ENCODE measurements at places on chromosomes 6 and 20.
A peak's percentile ranks its signal among the peaks of the same experiment; 100 is the strongest.

GRCh38 chr6:83057705-83058321 lies 7.8 kb downstream of the UBE3D start:
- no peak for DNase-seq

DNA sequence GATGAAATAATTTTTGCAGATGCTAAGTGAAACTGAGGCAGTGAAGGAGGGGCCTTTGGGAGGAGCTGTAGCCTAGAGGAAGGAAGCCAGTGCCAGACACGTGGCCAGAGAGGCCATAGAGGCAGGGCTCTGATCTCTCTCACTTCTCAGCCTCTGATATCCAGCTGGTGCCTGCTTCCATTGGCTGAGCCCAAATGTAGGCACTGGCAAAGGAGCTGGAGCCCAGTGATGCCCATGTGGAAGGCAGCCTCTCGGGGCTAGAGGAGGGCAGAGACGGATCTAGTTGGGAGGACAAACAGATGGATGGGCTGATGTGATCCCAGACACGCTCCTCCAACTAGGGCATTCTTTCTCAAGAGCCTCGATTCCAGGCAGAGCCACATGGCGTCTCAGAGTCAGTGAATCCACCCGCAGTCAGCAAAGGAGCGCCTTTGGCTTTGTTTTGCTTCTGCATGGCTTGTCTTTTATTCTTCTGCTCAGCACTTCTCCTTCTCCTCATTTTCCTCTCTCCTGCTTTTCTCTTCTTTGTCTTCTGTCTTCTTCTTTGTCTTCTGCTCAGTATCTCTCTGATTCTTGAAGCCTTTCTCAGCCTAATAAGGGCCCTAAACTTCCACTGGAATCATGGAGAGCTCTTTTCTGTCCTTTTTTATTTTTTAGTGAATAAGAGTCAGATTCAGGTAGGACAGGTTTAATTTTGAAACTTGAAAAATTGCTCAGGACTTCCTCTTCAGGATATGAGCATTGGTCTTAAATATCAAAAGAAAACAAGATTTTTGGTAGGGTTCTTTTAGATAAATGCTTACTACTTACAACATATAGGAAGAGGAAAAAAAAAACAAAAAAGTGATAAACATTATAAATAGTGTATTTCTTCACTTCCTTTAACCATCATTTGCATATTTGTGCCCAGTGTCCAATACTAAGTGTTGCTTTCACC lies 41.8 kb downstream of the CYP24A1 start:
- no peak for DNase-seq

- DNase-seq = no peak
Measured at GRCh38 chr6:2688401-2689064, 62.2 kb downstream of the MYLK4 start.

- DNase-seq = no peak
Measured at GRCh38 chr20:36243726-36244125, 7.4 kb downstream of the AAR2 start.

DNA sequence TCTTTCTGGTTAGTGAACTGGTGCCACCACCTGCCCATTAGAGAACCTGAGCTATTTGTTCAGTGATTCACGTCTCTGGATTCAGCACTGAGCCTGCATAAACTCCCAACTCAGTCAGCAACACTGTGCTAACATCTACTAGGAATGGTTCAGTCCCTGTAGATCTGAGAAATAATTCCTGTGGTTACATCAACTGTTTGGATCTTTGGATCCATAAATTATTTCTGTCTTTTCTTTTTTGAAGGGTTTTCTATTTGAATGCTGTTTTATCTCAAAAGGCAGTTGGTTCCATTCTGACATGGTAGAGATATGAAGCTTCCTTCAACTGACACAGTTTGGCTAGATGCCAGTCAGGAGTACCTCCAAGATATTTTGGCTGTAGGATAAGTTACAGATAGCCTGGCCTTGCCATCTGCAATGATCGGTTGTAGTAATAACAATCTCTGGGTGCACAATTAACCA lies 125.9 kb downstream of the TRMT11 start:
- DNase-seq = no peak

DNA sequence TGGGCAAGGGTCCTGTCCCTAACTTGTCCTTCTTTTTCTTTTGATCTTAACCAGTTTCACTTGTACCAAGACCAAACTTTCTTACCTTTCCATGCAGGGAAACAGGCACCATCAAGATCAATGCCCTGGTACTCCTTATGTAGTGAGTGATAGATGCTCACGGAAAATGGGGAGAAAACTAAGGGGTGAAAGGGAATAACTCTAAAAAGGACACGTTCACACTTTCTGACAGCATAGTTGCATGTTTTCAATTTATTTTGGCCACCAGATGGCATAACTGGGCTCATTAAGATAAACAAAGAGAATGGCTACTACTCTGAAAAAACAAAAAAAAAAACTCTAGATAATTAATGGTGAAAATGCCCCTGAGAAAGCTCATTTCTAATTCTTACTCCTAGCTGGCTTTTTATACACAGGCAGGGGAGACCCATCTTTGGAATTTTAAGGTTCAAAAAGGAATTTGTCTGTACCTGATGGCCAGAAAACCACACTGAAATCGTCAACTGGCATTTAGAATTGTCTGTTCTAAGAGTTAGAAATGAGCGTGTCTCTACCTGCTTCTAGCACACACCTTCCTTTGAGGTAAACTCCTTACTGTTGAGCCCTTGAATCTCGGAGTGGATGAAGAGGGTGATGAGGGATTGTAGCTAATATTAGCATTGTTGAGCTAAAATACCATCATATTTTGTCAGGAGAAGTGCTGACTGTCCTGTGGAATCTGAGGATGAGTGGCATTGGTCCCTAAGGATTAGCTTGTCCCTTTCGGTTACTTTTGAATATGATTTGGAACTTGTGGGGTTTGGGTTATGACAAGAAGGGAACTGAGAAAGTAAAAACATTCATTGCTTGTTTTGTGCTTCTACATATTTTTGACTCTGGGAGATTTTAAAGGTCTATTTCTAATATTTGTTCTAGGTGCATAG lies 62.2 kb upstream of the DDR1 start:
- DNase-seq = no peak

GRCh38 chr6:139044250-139044649 lies 15.7 kb downstream of the ABRACL start:
- DNase-seq = no peak

- no peak for DNase-seq
Measured at GRCh38 chr20:47860049-47860830, 75.0 kb upstream of the SULF2 start.

DNA sequence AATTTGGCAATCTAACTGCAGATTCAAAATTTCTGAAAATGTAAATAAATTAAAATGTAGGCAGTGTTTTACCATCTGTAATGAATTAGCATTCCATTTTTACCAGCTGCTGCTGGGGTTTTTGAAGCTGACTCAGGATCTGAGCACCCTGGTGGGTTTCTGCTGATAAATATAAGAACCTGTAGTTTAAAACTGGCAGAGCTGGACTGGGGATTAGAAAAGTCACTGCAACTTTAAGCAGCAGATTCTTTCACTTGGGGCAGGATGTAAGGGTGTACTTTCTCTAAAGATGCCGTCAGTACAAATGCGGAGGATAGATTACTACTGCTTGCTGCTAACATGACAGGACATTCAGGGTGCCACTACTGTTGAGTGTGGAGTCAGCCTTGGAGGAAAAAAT lies 341.8 kb downstream of the CDKAL1 start:
- DNase-seq = no peak

DNA sequence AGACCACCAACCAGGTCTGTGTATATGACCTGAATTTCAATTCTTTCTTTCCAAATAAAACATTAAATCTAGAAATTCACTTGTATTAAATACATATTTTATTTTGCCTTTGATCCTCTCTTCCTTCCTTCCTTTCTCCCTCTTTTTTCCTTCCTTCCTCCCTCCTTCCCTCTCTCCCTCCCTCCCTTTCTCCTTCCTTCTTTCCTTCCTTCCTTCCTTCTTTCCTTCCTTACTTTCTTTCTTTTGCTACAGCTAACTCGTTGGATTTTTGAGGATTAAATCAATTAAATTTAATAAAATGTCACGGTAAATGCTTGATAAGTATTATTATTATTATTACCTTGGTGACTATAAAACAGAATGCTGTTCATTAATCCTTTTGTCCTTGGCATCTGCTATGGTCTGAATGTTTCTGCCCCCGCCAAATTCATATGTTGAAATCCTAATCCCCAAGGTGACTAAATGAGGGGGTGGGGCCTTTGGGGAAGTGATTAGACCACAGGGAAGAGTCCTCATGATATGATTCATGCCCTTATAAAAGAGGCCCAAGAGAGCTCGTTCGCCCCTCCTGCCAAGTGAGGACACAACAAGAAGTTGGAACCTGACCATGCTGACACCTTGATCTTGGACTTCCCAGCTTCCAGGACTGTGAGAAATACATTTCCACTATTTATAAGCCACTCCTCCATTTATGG lies 67.6 kb upstream of the BTBD3 start:
- no peak for DNase-seq

DNA sequence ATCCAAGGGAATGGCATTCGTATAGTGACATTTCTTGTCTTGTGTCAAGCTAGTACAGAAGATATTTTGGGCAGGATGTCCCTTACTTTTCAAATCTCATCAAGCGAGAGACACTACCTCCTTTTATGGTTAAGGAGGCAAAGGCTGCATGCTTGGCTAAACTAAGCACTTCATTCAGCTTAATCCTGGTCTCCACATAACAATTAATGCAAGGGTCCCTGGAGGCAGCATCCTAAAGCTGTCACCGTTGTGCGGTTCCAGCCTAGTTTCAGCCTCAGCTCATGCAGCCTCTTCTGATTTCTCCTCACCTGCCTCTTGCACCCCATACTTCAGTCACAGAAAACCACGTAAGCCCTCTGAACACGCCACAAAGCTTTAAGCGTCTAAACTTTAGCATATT lies 67.1 kb upstream of the SLC22A23 start:
- no peak for DNase-seq

DNA sequence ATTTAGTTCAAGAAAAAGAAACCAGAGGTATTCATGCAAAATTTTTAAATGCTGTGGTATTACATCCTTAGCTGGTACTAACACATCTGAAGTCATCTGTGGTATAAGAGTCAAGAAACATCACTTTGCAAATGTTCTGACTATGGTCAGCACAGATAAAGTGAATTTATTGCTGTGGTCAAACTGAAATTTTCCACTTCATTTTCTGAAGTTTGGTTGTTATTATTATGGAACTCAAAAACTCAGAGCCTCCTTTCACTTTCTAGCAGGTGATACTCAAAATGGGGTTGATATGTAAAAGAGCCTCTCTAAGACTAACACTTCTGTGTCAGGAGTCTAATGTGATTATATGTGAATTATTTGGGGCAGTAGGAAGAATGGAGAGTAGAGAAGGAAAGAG lies 257.8 kb downstream of the RNGTT start:
- DNase-seq = no peak

DNA sequence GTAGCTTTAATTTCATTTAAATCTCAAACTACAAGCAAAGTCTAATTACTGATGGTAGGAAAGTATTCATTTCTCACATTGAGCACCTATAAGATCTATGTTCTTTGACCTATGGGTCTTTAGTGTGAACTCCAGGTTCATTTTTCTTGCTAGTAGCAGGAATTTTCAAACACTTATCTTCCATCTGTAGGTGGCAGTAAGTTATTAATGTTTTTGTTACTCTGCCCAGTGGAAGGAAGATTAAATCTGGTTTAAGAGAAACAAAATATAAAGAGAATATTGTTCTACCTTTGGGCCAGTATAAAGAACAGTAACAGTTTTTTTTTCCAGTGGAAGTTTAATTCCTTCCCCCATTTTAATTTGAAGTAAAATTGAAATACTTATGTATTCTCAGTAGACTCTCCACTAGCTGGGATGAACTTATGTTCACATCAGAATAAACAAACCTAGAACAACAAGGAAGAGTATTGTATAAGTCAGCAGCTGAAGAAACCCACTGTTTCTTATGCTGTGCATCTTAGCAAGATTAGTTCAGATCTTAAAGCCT lies 328.2 kb downstream of the PHF3 start:
- no peak for DNase-seq

DNA sequence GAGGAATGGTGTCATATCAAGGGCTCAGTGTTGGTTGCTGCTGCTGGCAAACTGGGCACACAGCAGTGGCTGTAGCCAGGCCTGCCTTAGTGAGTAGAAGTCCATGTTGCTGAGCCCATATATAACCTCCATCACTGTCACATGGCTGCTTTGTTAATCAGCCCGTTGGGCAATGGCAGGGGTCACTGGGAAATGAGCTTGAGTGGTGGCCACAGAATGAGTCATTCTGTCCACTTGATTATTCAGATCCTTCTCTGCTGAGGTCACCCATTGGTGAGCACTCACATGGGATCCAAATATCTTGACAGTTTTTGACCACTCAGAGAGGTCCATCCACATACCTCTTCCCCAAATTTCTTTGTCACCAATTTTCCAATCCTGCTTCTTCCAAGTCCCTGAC lies 898.9 kb upstream of the EYS start:
- no peak for DNase-seq

- no peak for DNase-seq
Measured at GRCh38 chr6:151087861-151088598, 151.7 kb upstream of the AKAP12 start.

GRCh38 chr6:139184047-139184446 lies 49.2 kb downstream of the HECA start:
- no peak for DNase-seq

- no peak for DNase-seq
Measured at GRCh38 chr6:73665686-73666319, 12.0 kb upstream of the SLC17A5 start.

DNA sequence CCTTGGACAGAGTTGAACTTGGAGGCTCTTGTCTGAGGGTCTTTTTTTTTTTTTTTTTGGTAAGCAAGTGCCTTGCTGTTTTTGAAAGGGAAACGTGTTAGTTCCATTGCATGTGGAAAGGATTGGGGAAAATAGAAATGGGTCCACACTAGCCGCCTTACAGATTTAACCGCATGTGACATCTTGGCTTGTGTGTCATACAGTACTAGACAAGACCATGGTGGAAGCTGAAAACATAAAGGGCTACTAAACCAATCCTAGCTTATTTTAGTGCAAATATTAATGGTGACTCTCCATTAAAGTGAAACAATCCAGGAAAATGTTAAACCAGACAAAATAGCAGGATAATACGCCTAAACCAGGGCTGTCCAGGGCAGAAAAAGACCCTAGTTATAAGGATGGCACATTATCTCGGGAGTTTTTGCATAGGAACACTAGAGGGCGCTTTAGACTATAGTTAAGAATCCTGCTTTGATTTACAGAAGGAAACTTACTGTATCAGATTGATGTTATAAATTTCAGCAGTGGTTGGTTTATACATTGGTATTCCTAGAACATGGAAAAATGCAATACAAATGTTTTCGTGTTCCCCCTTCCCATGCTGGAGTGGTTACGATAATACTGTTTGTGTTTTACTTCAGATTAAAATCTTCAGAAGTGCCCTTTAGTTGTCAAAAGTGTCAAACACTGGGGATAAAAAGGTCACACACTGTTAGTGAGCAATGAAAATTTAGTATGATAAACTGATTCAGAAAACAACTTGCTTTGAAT lies 59.8 kb upstream of the DEK start:
- no peak for DNase-seq

- DNase-seq = no peak
Measured at GRCh38 chr20:63497946-63498935, 642 bp downstream of the EEF1A2 start.

- DNase-seq = no peak
Measured at GRCh38 chr20:45921337-45922189, 9.6 kb upstream of the PLTP start.

GRCh38 chr6:125700581-125701353 lies 48.7 kb upstream of the HEY2 start:
- no peak for DNase-seq

- peak; percentile 36 for DNase-seq
Measured at GRCh38 chr6:75602246-75603105, 796 bp downstream of the SENP6 start.
